ENCODE measurements at places on chromosomes 6 and 20.

GRCh38 chr6:72855471-72855870 is 233.6 kb downstream of the KCNQ5 start:
- no peak for DNase-seq

DNA sequence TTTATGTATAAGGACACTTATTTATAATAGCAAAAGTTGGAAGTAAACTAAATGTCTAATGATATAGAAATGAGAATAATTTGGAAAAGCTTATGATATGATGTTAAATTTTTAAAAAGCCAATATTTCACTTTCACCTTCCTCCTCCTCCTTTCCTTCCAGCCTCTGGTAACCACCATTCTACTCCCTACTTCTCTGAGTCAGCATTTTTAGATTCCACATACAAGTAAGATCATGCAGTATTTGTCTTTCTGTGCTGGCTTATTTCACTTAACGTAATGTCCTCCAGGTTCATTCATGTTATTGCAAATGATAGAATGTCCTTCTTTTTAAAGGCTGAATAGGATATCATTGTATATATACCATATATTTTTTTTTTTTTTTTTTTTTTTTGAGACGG is 180.2 kb downstream of the RNF144B start:
- DNase-seq = no peak

DNA sequence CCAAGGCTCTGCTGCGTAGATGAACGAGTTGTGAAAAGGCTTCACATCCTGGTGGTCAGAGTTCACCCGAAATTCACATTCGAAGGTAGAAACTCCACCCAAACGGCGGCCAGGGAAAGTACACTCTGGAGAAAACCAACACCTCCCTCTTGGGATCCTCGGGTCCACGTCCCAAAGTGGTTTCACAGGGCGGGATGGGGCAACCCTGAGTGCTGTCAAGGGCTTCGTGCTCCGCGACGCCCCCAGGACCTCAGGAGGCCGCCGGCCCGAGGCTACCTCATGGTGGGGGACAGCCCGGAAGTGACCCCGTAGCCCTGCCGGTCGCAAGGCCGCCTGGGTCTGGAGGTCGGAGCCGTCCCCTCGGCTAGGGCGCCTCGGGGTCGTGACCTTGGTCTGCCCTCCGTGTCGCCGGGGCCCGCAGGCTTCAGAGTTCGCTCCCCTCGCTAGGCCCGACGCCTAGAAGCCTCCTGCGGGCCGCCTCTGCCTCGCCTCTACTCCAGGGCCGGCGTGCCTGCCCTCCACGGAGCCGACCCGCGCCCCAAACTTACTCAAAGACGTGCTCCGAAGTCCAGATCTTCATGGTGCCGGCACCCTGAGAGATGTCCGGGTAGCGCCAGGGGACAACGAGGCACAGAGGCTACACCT is at the start of gene PRELID3B:
TSS of gene PRELID3B (minus strand) at position 636 of the 645 bp plus-strand sequence. CDS start at position 580, 56 bp downstream.
- peak; percentile 28 for DNase-seq

DNA sequence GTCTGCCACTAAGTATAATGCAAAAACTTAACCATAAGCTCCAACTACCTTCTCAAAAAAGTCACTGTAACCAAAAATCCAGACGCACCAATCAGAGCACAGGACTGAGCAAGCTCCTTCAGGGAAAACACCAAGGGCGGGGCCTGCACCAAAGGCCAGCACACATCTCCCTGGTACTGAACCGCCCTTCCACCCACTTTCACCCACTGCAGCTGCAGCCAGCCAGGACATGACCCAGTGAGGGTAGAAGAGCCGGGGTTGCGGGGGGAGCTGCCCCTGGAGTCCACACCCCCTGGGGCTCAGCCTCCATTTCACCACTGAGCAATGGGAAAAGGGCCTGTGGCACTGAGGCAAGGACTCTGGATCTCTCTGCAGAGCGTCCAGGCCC is 54.3 kb downstream of the TAF4 start:
- DNase-seq = no peak

DNA sequence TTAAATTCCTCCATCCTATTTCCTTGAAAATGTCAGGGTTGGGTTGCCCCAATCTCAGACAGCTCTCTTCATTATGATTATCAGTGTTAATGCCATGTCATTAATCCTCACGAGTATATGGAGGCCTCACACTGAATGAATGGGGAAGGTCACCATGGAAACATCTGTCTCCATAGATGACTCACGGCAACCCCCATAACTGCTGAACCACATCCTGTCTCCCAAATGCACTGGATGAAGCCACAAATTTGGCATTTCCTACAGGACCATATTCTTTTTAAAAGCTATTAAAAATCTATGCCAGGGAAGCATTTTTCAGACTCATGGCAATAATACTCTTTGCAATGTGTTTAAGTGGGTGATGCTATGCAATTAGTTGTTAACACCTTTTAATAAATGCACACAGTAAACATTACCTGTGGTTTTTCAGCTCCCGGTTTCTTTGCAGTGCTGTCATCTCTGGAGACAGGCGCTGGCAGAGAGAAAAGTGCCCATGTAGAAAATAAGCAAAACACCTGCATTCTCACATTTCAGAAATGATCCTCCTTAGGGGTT is 80.1 kb upstream of the PTPRK start:
- DNase-seq = peak; percentile 61

DNA sequence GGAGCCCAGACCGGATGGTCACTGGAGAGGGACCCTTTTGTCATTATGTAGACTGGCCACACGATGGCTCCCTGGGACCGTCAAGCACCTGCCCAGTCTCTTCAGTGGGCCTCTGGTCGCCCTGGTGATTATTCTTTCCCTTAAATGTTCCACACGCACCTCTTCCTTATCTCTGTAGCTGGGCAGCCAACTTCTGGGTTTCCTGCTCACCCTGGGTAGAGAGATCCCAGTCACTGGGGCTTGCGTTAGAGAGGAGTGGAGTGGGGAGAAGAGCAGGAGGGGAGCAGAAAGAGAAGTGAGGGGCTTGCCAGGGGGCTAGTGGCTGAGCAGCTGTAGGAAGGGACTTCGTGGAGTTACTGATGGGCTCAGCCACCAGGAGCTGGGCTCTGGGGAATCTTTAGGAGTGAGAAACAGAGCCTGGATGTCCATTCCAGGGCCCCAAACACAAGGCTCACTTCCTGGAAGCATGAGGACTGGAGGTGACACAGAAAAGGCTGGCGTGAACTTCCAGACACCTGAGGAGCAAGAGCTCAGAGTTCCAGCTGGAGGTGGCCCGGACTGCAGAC is 150.1 kb downstream of the DHX35 start:
- peak; percentile 38 for DNase-seq

DNA sequence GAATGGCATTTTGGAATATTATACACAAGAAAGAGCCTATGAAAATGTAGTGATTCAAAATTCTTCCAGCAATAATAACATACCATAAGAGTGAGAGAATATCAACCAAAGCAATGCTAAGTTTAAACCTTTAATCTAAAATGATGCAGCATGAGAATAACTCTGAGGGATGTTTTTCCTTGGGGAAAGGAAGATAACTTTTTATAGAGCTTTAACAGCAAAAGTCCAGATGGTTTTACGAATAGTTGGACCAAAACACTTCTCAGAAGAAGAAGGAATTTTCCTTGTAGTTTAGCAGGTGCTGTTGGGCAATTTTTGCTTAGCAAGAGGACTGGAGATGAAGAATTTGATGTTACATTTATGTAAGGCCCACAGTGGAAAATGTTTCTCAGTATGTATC is 1503.2 kb downstream of the HACE1 start:
- DNase-seq = no peak

- peak; percentile 51 for DNase-seq
Measured at GRCh38 chr6:158816329-158816728, 2.8 kb downstream of the EZR start.

DNA sequence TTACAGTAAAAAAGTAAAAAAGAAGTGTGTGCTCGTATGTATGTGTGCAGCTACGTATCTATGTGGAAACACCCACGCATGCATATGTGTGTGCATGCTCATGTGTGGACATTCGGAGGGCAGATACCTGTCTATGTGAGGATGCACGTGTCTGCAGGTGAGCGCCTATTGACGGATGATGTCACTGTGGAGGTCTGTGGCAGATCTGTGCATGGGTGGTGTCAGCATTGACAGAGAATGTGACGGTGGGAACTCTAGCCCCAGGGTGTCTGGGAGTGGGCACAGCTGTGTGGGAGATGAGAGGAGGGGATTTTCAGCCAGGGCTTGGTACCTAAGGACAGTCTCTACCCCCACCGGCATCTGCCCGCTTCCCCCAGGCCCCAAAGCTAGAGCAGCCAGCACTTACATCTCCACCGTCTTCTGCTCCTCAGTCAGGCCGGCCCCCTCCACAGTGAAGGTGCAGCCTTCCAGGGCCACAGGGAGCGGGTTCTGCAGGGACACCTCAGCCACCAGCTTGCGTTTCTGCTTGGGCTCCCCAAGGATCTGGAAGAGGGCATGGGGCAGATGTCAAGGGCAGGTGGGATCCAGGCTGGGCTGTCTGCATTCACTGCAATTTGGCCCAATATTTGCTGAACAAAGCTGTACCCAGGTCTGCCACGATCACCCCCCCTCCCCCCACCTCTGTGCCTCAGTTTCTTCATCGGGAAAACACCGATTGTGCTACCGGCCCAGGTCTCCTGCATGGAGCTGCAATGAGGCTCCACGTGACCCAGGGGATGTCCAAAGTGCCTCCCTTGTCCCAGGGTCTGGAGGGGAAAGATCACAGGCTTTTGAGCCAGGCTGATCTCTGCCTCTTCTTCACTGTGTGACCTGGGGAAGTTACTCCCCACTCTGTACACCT is 34.1 kb downstream of the TGM2 start:
- no peak for DNase-seq

DNA sequence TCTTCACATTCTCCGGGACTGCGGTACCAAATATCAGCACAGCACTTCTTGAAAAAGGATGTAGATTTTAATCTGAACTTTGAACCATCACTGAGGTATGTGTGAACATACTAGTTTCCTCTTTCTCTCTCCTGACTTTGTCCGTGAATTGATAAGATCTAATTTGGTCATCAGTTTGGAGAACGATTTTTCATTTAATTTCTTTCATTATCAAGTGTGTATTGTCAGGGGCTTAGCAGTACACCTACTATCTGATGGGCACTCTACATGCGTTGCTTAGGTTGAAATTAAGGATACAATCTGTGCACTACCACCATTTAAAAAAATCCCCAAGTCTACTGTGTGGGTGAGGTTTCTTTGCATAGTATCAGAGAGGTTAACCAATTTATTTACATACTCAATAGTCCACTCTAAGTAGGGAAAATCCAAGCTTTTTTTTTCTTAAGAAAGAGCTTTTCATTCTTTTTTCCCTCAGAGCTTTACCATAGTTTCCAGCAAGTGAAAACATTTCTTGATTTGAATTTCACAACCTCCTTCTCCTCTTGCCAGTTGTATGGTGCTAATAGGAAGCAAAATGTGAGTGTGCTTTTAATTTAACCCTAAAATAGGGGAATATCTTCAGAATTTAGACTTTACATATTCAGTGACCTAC is 105.4 kb upstream of the ESR1 start:
- peak; percentile 45 for DNase-seq

GRCh38 chr20:24899153-24899552 is 49.9 kb upstream of the CST7 start:
- no peak for DNase-seq

DNA sequence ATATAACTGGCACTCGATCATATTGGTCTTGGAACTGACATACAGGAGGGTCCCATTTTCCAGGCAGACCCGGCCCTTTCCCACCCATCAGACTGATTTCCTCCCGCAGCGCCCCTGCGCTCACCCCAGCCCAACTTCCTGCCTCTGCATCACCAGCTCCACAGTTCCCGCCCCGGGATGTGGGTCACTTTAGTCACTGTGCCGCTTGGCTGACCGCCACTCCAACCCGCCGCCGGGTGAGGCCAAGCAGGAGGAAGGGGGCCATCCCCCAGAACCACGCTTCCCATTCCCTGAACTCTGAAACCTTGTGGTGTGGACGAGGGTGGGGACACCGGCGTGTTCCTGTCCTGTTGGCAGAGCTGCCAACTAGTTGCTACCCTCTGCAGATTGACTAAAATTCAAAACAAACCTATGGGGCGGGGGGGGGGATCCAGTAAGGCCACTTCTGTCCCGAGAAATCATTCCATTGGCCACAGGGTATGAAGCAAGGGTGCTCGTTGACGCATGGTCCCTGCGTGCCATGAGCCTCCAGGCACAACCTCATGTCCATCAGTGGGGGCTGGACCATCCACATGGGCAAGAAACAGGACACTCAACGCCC is 12.3 kb downstream of the TGM2 start:
- peak; percentile 46 for DNase-seq

- DNase-seq = no peak
Measured at GRCh38 chr20:46741924-46742668, 32.6 kb downstream of the SLC2A10 start.

DNA sequence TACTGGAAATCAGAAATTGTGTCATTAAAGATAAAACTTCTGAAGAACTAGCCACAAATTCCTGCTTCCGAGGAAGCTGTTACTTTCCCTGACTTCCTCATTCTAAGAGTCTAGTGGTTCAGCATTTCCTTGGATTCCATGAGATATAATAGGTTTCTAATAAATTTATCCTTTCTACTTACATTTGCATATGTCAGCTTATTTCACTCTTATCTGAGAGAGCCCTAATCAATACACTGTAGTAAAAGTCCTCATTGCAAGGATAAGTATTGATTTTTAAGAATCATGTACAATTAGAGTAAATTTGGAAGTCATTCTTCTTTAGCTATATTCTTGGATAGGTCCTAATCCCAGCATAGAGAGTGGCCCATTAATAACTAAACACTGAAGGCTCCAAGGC is 16.9 kb upstream of the THEMIS start:
- DNase-seq = no peak

- no peak for DNase-seq
Measured at GRCh38 chr20:18705910-18706309, 107.7 kb upstream of the SCP2D1 start.

DNA sequence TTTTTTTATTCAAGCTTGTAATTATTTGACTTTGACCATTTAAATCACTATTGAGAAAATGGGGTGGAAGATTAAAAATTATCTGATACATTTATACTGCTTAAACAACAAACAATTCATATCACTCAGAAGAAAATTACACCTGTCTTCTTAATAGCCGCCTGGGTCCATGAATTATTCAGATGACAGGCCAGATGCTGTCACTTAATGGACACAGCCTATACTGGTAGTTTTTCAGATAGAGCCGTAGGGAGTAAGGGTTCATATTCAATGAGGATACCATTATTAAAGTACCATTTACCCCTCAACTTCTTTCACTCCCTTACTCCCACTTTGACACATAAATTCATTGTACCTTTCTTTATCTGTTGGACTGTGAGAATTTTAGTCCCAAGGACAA is 1193.4 kb upstream of the MAP3K7 start:
- DNase-seq = no peak

DNA sequence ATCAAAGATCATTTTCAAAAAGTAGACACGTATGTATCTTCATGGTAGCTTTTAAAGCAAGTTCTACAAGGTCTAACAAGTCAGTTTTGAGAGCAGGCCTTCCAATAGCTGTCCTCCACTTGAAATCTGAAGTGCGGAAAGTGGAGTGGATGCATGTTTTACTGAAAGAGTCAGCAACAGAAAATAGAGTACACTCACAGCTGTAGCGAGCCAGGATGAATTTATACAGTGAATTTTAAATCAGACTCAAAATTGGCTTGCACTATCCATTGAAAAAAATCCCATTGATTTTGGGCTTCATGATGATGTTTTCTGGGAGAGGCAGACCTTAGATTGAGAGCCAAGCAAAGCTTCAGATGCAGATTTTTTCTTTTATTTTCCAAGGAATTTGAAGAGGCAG is 80.6 kb downstream of the GJA10 start:
- DNase-seq = no peak

- peak; percentile 63 for DNase-seq
Measured at GRCh38 chr6:111776236-111777221, 96.7 kb downstream of the FYN start.

GRCh38 chr6:47464052-47464451 is 13.5 kb upstream of the CD2AP start:
- no peak for DNase-seq

GRCh38 chr20:37430778-37431460 is 85.0 kb downstream of the SRC start:
- DNase-seq = no peak

GRCh38 chr20:15235471-15236198 is 898.2 kb upstream of the FLRT3 start:
- DNase-seq = no peak

Data from activated CD4-positive, alpha-beta T cell treated with anti-CD3 and anti-CD28 coated beads, Interleukin-2, Interleukin-6, amounts not matched to agents 100 ng/mL and 50 ng/mL, durations not matched to agents 16 hours and 8 hours (primary cell).